ENCODE measurements at places on chromosomes 3 and 15.

DNA sequence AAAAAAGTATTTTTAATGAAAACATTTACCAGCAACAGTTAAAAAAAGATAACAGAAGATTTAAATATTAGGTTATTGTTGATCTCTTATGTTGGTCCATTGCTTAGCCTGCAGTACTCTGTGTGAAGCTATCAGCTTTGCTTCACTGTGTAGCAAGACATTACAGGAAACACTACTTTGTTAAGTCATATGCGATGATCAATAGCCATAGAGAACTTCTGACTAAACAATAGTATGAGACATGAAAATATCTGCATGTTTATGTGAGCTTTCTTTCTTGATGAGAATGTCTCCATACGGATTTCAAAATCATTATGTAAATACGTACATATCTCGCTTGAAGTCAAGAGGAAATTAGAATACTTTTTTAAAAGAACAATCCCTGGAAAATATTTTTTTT lies 27.0 kb upstream of the CAPN3 start:
- peaks cover 15% of the 10 kb centered on the region for H3K36me3 ChIP-seq
- no peaks in the 10 kb centered on the region for H3K27me3 ChIP-seq
- peaks cover 23% of the 10 kb centered on the region for H3K4me1 ChIP-seq

DNA sequence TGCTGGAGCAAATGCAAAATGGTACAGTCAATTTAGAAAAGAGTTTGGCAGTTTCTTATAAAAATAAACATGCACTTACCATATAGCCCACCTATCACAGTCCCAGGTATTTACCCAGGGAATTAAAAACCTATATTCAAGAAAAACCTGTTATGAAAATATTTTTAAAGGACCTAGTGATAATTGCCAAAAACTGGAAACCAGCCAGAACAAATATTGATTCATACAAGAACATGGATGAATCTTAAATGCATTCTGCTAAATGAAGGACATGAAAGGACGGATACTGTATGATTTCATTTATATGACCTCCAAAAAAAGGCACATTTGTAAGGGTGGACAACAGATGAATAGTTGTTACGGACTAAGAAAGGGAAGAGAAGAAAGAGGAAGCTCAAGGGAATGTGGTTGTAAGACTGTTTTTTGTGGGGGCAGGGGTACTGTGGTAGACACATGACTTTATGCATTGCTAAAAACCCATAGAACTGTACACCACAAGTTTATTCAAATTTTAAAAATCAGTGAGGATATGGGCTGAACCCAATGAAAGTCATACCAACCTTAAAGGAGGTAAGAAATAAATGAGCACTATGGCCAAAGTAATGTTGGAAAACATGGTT lies 61.0 kb downstream of the ZBBX start:
- no peaks in the 10 kb centered on the region for H3K4me1 ChIP-seq
- no peak for DNase-seq
- no peak overlapping the region for H3K4me3 ChIP-seq
- H3K36me3 ChIP-seq: no peaks in the 10 kb centered on the region

DNA sequence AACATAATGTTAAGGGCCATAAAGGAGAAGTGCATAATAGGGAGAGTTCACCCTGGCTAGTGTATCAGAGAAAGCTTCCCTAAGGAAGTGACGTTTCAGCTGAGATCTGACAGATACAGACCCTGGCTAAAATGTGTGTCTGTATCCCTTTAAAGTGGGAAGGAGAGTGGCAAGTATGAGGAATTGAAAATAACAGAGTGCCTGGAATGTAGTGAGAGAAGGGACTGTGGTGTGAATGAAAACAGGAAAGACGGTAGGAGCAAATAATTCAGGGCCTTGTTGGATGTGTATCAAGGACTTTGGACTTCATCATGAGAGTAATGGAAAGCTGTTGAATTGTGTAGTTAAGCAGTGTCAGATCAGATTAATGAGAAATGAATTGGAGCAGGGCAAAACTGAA lies 30.5 kb downstream of the NEO1 start:
- no peaks in the 10 kb centered on the region for H3K27me3 ChIP-seq
- peaks cover 29% of the 10 kb centered on the region for H3K4me1 ChIP-seq
- no peak overlapping the region for H3K27ac ChIP-seq
- no peak overlapping the region for H3K4me3 ChIP-seq

DNA sequence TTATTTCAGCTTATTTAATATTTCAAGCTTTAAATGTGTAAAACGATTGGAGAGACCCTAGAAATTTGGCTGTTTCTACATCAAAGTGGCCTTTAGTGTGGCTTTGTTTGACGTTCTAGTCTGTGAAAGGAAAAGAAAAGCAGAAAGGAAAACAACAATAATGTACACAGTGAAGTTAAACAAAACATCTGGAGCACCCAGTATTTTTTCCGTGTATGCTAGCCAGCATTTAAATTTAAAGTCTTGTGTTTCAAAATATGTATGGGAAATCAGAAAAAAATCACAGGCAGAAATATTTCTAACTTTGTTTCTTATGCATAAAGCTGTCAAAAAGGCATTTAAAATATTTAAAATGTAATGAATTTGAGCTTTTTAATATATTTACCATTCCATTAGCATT lies 218.1 kb downstream of the NAALADL2 start:
- no peaks in the 10 kb centered on the region for H3K36me3 ChIP-seq
- H3K4me3 ChIP-seq: no peak overlapping the region
- H3K27me3 ChIP-seq: no peaks in the 10 kb centered on the region
- H3K27ac ChIP-seq: no peak overlapping the region
- no peak for DNase-seq

- no peaks in the 10 kb centered on the region for H3K4me1 ChIP-seq
- H3K36me3 ChIP-seq: no peaks in the 10 kb centered on the region
- no peak for DNase-seq
- H3K27me3 ChIP-seq: peaks cover 5% of the 10 kb centered on the region
Observed at GRCh38 chr15:81118361-81118760, 15.7 kb upstream of the CFAP161 start.

DNA sequence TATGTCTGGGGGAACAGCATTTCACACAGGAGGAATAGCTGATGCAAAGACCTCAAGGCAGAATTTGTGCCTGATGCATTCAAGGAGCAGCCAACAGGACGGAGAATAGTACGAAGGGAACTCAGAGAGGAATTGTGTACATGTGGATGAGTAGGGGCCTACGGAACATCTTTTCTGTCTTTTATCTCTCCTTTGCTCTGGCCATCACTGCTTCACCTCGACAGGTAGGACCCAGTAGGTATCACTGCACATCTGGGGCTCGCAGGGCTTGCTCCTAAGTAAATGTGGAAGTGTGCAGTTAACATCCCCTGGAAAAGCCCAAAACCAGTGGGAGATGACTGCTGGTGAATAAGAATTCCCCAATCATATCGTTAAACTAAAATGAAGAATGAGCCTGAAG lies 56.4 kb upstream of the POU1F1 start:
- no peak overlapping the region for H3K27ac ChIP-seq
- no peaks in the 10 kb centered on the region for H3K4me1 ChIP-seq
- no peak overlapping the region for H3K4me3 ChIP-seq
- no peak for DNase-seq
- H3K36me3 ChIP-seq: no peaks in the 10 kb centered on the region

GRCh38 chr3:88879905-88880304 lies 227.5 kb upstream of the EPHA3 start:
- no peaks in the 10 kb centered on the region for H3K27me3 ChIP-seq
- H3K4me1 ChIP-seq: no peaks in the 10 kb centered on the region
- DNase-seq: no peak
- H3K36me3 ChIP-seq: no peaks in the 10 kb centered on the region
- no peak overlapping the region for H3K4me3 ChIP-seq

Data from gastrocnemius medialis (tissue), 4 donors.